ENCODE measurements at places on chromosomes 7 and 10. TPM values are rescaled to one million over a fixed set of nuclear protein-coding genes. Genes with fewer than 3 reads are reported as not detected.

The SMKR1 gene
- not detected for total RNA-seq

The PPP1R17 gene
- total RNA-seq = not detected

The SLC29A3 gene
- total RNA-seq = 1.3 TPM

The PON1 gene
- not detected for total RNA-seq

The TWNK gene
- total RNA-seq = 10.9 TPM

The OR2A25 gene
- total RNA-seq = not detected

The NODAL gene
- total RNA-seq = not detected

The PNLIPRP1 gene
- total RNA-seq = not detected

The MUC3A gene
- total RNA-seq = not detected

The STEAP1 gene
- 59.0 TPM for total RNA-seq

The PRPS1L1 gene
- not detected for total RNA-seq

The UCMA gene
- total RNA-seq = not detected

The TMEM176B gene
- total RNA-seq = not detected

The PRXL2A gene
- 233 TPM for total RNA-seq

The SLC16A9 gene
- 0.97 TPM for total RNA-seq

The SEMA3E gene
- not detected for total RNA-seq

The METTL27 gene
- total RNA-seq = 1.7 TPM

The DBNL gene
- total RNA-seq = 158 TPM

The SLC13A4 gene
- total RNA-seq = not detected

The MBL2 gene
- not detected for total RNA-seq

The GPR15LG gene
- not detected for total RNA-seq

The SPOCK2 gene
- total RNA-seq = 0.15 TPM

The TRIM50 gene
- not detected for total RNA-seq

The ADAM8 gene
- 1.1 TPM for total RNA-seq

The GRM3 gene
- not detected for total RNA-seq

The OPALIN gene
- total RNA-seq = not detected

The INA gene
- total RNA-seq = under 0.01 TPM

The ZEB1 gene
- total RNA-seq = 86.7 TPM

The VSTM2A gene
- not detected for total RNA-seq

The ZCWPW1 gene
- 0.32 TPM for total RNA-seq

The RASSF4 gene
- total RNA-seq = 4.5 TPM

The FEZF1 gene
- not detected for total RNA-seq

All from epithelial cell of umbilical artery (primary cell).